ENCODE measurements at places on chromosomes 3 and 15.

DNA sequence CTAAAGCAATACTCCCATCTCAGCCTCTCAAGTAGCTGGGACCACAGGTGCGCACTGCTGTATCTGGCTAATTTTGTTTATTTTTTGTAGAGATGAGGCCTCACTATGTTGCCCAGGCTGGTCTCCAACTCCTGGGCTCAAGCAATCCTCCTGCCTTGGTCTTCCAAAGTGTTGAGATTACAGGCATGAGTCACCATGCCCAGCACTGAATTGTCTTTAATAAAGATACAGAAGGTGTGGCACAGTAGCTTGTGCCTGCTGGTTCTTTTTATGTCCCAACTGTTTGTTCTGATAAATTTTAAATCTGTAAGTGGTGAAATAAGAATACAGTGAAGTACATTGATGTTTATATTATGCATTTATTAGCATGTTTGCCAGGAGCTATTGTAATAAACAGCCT, 20.6 kb upstream of the TRAK1 start:
- DNase-seq = no peak

- no peak for DNase-seq
These were observed 132.8 kb upstream of the PDZRN3 start for GRCh38 chr3:73757536-73757935.

- no peak for DNase-seq
These were observed 289.2 kb downstream of the ROBO2 start for GRCh38 chr3:77329116-77329515.

DNA sequence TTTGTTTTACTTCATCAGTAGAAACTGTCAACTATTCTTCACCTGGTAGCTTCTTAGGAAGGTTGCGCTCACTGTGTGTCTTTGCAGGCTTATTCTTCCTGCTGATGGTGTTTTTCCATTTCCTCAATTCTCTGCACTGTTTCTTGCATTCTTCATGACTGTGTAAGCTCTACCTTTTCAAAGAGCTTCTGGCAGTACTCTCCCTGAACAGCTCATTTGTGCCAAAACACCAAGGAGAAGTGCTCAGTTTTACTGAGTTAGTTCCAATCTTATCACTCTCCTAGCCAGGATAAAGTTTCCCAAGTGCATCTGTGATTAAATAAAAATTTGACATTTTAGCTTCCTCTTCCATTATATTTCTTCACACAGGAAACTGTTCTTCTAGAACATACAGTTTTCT, 339.8 kb downstream of the EPHA3 start:
- no peak for DNase-seq

DNA sequence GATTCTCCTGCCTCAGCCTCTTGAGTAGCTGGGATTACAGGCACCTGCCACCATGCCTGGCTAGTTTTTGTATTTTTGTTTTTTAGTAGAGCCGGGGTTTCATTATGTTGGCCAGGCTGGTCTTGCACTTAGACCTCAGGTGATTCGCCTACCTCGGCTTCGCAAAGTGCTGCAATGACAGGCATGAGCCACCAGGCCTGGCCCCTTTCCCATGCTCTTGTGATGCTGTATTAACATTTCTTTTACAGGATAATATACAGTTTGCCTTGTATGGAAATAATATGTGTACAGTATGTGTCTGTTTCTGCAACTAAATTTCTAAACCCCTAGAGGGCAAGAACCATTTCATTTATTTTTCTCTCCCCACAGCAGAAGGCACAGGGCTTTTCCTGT, 37.8 kb downstream of the SCG5 start:
- DNase-seq = no peak

DNA sequence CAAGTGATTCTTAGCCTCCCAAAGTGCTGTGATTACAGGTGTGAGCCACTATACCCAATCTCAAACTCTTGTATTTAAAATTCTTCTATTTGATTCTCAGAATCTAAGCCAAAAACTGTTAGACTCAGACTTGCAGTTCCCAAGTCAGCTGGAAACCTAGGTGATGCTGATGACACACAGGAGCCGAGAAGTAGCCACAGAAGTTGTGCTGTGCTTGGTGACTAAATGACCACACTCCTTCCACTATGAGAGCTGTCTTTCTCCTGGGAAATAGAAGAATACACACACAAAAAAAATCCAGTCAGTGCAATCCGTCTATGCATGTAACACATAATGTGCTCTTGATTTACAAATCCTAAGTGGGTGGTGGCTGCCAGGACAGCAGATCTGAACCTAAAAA, 33.9 kb downstream of the ILDR1 start:
- no peak for DNase-seq

- DNase-seq = no peak
These were observed 26.1 kb downstream of the GOLGA6L2 start for GRCh38 chr15:23420806-23421575.

DNA sequence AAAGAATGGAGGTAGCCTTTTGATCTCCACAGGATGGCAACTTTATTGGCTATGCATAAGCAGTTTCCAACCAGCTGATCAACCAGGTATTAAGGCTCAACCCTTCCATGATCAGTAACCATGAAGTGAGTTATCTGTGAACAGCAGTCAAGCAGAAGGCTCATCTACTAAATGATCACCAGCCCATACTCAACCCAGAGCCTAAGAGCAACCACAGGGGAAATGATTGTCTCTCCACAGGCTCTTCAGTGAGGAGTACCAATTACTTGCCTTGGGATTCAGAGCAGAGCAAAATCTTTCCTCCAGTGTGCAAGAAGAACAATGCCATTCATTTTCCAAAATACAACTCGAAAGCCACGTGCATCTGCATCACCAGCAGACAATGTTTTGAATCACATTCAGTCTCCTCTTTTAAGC, 754.8 kb downstream of the ROBO1 start:
- DNase-seq = no peak

DNA sequence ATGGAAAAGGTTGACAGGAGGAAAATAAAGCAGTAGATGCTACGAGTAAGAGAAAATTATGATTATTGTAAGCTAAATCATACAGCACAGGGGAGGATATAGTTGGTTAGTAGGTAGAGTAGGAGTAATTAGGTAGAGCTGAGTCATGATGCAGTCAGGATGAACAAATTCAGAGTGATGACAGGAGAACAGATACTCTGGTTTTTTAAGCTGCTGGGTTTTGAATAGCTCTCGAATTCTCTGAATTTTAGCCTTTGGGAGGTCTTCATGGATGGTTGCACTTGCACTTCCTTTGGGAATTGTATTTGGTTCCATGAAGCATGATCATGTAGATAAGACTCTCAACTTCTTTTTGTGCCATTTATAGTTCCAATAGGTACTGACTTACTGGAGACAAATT, 96.2 kb downstream of the ECT2 start:
- no peak for DNase-seq

DNA sequence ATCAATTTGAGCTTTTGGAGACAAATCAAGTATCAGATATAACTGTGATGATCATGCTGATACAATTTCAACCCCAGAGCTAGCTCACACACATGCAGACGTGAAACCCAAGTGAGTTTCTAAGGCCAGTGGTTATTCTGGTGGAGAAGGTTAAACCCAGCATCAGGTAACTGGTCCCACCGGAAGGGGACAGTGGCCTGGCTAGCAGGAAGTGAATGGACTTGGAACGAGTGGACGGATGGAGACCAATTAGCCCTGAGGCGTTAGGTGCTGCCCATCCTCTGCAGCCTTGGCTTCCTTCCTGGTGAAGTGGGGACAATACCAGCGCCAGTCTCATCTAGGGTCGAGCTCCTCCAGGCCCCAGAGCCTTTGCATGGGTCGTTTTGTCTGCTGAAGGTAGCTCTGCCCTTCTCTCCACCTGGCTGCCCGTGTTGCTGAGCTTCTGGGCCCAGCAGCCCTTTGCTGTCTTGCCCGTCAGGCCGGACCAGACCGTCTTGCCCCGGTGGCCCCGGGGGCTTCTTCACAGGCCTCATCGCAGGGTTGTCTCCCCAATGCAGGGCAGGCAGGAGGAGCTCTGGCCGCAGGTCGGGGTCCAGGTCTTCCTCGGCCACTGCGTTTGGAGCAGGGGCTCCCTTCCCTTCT, 915 bp upstream of the KCTD6 start:
- no peak for DNase-seq

GRCh38 chr3:4586381-4586780, 93.2 kb downstream of the ITPR1 start:
- no peak for DNase-seq

- DNase-seq = no peak
These were observed 138.5 kb downstream of the CHSY1 start for GRCh38 chr15:101113114-101114005.

- DNase-seq = no peak
These were observed 6.6 kb upstream of the GPR171 start for GRCh38 chr3:151209654-151210053.

GRCh38 chr3:70754314-70754713, 441.9 kb upstream of the MDFIC2 start:
- DNase-seq = no peak

DNA sequence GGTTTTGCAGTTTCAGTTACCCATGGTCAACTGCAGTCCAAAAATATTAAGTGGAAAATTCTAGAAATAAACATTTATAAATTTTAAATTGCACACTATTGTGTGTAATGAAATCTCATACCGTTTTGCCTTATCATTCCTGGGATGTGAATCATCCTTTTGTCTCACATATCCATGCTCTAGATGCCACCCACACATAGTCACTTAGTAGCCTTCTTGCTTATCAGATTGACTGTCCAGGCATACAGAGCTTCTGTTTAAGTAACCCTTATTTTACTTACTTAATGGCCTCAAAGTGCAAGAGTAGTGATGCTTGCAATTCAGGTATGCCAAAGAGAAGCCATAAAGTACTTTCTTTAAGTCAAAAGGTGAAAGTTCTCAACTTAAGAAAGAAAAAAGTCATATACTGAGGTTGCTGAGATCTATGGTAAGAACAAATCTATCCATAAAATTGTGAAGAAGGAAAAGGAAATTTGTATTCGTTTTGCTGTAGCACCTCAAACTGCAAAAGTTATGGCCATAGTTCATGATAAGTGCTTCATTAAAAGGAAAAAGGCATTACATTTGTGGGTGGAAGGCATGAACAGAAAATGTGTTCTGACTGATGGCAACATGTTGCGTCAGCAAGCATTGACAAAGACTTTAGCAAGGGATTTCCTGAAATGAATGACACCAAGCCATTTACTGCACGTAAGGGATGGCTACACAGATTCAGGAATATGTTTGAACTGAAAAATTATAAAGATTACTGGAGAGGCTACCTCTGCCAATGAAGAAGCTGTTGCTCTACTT, 43.8 kb downstream of the SPATA16 start:
- DNase-seq = no peak
